ENCODE measurements at places on chromosomes 2 and 18. TPM values are rescaled to one million over a fixed set of nuclear protein-coding genes. Genes with fewer than 3 reads are reported as not detected.

DNA sequence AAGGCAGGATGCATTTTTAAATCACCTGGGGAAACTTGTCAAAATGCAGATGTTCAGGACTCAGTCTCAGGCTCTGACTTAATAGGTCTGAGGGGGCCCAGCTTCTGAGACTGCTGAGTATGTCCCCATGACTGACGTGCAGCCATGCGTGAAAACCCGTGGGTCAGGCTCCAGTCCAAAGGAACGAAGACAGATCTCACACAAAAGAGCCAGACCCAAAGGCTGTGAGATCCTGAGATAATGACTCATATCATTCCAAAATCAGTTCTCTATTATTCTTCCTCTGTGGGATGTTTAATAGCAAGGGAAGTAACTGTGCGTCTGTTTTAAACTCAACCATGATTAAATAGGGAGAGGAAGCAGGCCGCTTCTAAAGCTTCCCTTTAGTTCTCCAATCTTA is 107.4 kb upstream of the ACAA2 start:
- peaks cover 27% of the 10 kb centered on the region for H3K27me3 ChIP-seq
- no peaks in the 10 kb centered on the region for H3K36me3 ChIP-seq
- H3K4me3 ChIP-seq: no peak overlapping the region
- DNase-seq: no peak

- H3K36me3 ChIP-seq: no peaks in the 10 kb centered on the region
- H3K27ac ChIP-seq: no peak overlapping the region
- DNase-seq: no peak
Measured at GRCh38 chr2:12455661-12456060, 261.1 kb upstream of the TRIB2 start.

GRCh38 chr2:196431957-196432356 is 207.6 kb upstream of the CCDC150 start:
- H3K27ac ChIP-seq: no peak overlapping the region
- DNase-seq: no peak
- no peaks in the 10 kb centered on the region for H3K36me3 ChIP-seq
- peaks cover 4% of the 10 kb centered on the region for H3K27me3 ChIP-seq

DNA sequence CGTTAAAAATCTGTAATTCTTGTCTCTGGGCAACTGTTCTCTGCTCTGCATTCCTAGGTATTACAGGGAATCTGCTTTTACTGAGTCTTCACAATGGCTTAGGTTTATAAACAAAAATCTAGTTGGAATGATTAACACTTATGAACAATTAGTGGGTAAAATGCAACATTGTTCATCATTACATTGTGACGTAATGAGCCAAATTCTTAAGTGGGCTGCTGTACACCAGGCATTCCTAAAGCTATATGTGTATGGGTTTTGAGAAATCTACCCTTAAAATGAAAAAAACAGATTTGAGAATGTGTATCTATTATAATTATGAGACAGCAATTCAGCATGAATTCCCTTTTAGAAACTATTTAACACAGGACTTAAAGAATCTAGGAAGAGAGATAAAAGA is 41.5 kb upstream of the ERBB4 start:
- peaks cover 1% of the 10 kb centered on the region for H3K27me3 ChIP-seq
- H3K36me3 ChIP-seq: no peaks in the 10 kb centered on the region
- H3K4me3 ChIP-seq: no peak overlapping the region
- no peaks in the 10 kb centered on the region for H3K4me1 ChIP-seq
- H3K27ac ChIP-seq: no peak overlapping the region
- DNase-seq: no peak

- no peak overlapping the region for H3K27ac ChIP-seq
- H3K36me3 ChIP-seq: no peaks in the 10 kb centered on the region
- DNase-seq: no peak
- H3K4me3 ChIP-seq: no peak overlapping the region
- H3K27me3 ChIP-seq: peaks cover 2% of the 10 kb centered on the region
Measured at GRCh38 chr2:144567745-144568144, 47.8 kb upstream of the ZEB2 start.

DNA sequence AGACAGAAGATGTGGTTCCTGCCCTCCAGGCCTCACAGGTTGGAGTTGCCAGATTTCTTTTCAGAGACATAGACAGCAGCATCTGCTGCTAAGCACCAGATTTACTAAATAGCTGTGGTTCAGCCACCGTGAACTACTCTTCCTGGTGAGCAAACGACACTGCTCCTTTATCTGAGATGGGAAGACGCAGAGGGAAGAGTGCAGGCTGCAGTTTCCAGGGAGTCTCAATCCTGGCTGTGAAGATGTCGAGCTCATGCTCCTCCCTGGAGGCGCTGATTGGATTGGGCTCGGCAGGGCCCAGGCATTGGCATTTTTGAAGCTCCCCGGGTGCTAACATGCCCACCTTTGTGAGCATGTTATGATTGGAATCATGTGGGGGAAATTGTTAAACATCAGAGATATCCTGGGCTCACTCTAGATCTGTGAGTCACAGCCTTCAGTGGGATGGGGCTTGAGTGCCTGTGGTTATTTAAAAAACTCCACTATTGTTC is 314.8 kb downstream of the TSN start:
- no peaks in the 10 kb centered on the region for H3K4me1 ChIP-seq
- no peak overlapping the region for H3K4me3 ChIP-seq
- H3K27ac ChIP-seq: no peak overlapping the region
- H3K27me3 ChIP-seq: no peaks in the 10 kb centered on the region
- no peaks in the 10 kb centered on the region for H3K36me3 ChIP-seq

DNA sequence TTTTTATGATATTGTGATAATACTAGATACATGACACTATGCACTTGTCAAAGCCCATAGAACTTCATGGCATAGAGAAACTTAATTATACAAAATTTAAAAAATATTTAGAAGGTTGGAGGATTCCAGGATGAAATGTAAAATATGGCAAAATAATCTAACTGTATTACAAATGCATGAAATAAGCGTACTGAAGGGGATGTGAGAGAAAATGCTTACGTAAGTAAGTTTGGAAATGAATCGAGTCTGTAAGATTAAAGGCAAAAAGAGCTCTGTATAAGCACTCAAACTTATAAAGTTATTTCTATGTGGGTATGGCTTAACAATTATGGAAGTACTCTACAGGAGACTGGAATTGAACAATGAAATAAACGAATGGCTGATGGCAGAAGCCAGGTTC is 13.4 kb upstream of the CDC42EP3 start:
- no peak overlapping the region for H3K27ac ChIP-seq
- H3K36me3 ChIP-seq: peaks cover 8% of the 10 kb centered on the region
- peaks cover 42% of the 10 kb centered on the region for H3K4me1 ChIP-seq
- no peak overlapping the region for H3K4me3 ChIP-seq
- DNase-seq: no peak
- H3K27me3 ChIP-seq: no peaks in the 10 kb centered on the region

DNA sequence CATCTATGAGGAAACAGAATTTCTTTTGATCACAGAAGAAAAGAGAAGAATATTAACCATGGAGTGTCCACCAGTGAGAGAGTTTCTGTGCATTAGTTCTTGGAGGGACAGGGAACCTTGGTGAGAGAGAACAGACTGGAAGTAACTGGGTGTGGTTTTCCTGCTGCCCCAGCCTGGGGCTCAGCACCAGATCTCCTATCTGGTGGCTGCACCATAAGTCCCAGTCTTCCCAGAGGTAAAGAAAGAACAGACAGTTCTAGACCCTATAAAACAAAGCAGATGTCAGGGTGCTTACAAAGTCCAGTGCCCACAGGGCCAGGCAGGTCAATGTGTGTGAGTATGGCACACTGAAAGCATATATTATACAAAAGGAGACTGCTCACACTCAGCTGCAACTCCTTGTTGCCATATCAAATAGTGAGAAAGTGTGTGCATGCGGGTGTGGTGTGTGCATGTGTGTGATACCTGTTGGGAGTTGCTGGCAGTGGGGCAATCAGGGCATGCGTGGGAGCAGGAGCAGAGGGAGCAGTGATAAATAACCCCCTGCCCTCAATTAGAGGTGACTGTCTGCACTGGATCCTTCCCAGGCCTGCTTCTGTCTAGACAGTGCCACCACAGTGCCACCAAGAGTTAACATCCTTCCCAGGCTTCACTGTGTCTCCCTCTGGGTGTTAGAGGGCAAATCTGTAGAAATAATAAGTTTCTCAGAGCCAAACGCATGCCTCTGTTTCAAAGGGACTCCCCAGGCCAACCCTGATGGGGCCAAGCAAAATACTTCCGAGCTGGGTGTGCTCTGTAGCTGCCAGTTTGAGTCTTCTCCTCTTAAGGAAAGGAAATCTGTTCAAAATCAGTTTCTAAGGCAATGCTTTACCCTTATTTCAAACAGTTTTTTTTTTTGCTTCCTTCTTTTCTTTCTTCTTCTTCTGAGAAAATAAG is 45.7 kb downstream of the RDH14 start:
- H3K27ac ChIP-seq: no peak overlapping the region
- H3K4me3 ChIP-seq: no peak overlapping the region
- no peak for DNase-seq
- no peaks in the 10 kb centered on the region for H3K36me3 ChIP-seq

DNA sequence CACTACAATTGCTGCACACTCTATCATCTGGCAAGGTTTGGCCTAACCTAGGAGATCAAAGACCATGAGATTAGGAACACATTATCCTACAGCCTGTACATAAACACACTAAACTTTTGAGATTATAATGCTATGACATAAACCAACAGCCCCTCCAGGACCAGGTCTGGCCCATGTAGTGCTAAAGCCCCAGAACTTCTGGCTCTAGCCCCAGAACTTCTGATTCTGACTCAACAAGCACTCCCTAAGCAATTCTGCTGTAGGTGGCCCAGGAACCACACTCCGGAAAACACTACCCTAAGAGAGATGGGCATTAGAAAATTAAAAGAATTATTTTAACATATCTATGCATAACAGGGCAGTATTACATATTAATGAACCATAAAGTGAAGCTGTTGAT is 369.5 kb upstream of the LYPD1 start:
- H3K4me3 ChIP-seq: no peak overlapping the region
- no peak for DNase-seq
- H3K27ac ChIP-seq: no peak overlapping the region
- no peaks in the 10 kb centered on the region for H3K27me3 ChIP-seq
- no peaks in the 10 kb centered on the region for H3K36me3 ChIP-seq

The NYAP2 gene
- not detected for total RNA-seq

The KCNS3 gene
- total RNA-seq: not detected

The CDH19 gene
- not detected for total RNA-seq

The SERPINB10 gene
- total RNA-seq: not detected

The COL4A3 gene
- total RNA-seq: not detected

The MOB4 gene
- 15.1 TPM for total RNA-seq

The ST8SIA5 gene
- total RNA-seq: not detected

Data from activated CD8-positive, alpha-beta T cell treated with anti-CD3 and anti-CD28 coated beads for 36 hours (primary cell).